ENCODE measurements at places on chromosomes 5 and 9. TPM values are rescaled to one million over a fixed set of nuclear protein-coding genes. Genes with fewer than 3 reads are reported as not detected.

- DNase-seq = no peak
Observed at GRCh38 chr5:9686216-9686615, 56.1 kb upstream of the TAS2R1 start.

DNA sequence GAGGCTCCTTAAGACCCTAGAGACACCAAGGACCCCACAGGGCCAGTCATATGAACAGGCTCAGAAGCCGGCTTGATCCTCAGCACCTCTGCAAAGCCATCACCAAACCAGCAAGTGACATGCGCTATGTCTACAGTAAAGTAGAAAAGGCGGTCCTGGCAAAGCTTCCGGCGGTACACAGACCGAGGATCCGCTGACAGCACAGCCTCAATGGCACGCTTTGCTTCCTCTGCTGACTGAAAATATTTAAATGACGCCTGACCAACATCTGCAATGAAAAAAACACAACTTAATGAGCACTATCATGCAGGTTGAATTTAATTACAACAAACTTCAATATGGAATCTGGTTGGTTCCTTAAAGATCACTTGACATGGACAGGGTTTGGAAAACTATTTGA, 17.6 kb downstream of the TRMO start:
- no peak for DNase-seq

DNA sequence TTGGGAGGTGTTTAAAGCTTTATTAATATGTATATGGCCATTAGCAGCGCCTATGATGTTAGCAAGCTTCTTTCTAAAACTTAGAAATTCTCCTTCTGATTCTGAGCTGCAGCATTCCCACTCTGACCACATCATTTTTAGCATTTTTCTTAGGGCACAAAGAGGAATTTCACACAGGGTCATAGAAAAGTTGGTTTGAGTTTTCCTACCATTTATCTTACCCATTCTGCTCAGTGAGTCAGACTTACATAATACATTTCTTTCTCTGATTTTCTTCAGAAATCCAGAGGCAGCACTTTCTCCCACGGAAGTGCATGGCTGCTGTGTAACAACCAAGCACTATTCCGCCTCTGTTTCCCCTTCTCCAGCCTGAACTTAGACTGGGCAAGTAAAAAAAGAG, 246.6 kb downstream of the ARL15 start:
- no peak for DNase-seq

- no peak for DNase-seq
Observed at GRCh38 chr9:71025201-71025600, 96.2 kb downstream of the TRPM3 start.

DNA sequence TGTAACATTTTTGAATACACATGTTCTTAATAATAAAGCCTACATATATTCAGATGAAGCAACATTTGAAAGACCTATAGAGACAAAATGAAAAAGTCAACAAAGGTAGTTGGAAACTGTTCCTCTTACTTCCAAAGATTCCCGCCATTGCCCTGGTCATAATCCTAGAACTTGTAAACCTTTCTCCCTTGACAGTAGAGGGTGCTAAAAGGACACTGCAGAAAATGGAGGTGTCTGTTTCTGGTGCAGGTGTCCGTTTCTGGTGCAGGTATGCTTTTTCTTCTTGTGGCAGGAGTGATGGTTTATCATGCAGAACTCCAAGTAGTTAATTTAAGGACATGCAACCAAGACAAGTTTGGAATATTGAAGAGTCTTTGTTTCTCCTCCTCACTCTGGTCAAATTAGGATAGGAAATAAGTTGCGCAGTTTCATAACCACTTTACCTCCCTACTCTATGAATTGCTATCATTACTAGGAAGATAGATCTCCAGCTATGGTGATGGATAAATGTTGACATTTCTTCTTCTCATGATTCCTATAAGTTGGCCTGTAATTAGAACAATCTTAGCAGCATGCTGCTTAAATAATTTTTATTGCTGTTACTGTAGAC, 56.0 kb upstream of the FAM174A start:
- no peak for DNase-seq

- no peak for DNase-seq
Observed at GRCh38 chr5:153490118-153491037, at the start of gene GRIA1. TSS of gene GRIA1 (plus strand) at chr5:153490670.

DNA sequence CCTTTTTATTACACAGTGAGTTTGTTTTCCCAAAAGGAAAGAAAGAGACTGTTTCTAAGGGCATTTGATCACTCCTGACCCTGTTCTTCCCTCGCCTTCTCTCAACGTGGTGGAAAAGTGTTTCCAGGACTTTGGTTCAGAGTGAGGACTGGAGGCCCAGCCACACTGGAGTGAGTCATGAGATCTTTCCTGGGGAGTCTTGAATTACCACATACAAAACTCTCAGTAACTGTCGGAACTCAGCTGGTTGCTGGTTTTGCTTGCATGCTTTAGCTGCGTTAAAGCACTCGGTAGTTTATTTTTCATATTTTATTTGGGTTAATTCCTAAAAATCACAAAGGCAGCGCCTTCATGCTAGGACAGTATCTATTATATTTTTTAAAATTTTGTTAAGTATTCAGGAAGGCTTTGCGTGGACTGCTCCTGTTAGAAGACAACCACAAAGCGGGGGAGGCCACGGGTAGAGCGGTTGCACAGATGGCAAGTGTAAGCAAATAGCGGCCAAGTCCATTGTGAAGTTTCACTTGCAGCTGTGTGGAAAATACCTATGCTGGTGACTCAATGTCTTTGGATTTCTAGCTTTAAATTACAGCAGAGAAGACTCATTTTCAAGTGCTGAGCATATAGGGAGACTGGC, 77.7 kb downstream of the ARSB start:
- DNase-seq = peak; percentile 56

DNA sequence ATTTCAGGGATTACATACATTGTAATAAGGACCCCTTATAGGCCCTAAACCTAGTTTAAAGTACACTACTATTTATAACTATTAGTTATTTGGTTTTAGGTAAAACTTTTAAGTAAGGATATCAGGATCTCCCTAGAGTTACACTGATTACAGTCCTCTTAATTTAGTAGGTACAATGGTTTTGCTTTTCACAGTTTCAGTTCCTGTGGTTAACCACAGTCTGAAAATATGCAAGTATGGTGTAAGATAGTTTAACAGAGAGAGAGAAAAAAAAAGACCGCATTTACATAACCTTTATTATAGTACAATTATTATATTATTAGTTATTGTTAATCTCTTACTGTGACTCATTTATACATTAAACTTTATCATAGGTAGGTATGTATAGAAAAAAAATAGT, 725.3 kb upstream of the PTPRD start:
- no peak for DNase-seq

GRCh38 chr5:95870105-95870672, 47.7 kb upstream of the GLRX start:
- DNase-seq = peak; percentile 67

DNA sequence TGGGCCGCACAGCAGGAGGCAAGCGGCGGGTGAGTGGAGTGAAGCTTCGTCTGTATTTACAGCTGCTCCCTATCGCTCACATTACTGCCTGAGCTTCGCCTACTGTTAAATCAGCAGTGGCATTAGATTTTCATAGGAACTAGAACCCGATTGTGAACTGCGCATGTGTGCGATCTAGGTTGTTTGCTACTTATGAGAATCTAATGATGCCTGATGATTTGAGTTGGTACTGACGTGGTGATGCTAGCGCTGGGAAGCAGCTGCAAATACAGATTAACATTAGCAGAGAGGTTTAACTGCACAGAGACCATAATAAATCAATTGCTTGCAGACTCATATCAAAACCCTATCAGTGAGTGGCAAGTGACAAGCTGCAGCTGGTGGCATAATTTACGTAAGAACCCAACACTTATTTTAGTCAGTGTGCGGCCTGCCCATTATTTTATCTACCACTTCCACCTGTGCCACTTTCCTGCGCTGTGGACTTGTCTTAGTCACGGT, 133.4 kb upstream of the CDH9 start:
- DNase-seq = no peak

DNA sequence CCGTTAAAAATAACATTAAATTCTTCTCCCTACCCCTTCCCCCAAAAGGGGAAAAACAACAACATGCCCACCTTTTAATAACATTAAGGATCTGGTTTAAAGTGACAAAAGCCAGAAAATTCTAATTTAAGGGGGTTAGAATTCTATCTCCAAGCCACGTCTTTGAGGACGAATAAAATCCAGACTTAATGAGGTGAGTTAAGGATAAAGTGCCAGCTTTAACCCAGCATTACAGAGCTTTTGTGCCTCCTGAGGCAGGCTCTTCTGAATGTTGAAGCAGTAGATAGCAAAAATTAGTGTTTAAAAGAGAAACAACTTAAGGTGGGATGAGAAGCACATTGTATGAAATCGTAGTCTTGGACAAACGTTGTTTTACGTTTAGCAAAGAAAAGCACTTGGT, 329.0 kb upstream of the MPDZ start:
- DNase-seq = no peak

- DNase-seq = no peak
Observed at GRCh38 chr9:136921307-136921706, 23.2 kb downstream of the FBXW5 start.

DNA sequence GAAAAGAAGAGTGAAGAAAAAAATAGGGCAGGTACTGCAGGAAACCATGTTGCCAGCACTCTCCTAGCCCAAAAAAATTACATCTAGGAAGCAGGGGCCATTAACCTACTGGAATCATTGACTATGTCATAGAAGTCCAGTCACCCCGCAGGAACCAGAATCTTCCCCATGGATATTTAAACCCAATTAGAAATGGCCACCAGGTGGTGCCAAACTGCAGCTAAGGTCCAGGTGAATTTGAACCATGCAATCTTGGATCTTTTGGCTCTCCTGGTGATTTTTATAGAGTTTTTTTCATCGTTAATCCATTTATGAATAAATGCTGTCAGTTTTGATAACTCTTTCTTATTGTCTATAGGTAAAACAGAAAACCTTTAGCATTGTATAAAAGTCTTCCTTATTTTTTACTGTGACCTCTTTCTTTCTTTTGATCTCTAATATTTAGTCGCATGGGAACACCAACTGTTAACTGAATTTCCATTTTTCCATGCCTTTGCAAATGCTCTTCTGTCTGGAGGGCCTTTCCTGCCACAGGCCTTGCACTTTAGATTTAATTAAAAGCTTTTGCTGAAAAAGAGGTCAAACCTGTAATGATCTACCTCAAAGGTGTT, 147.5 kb upstream of the FGF10 start:
- no peak for DNase-seq

- DNase-seq = no peak
Observed at GRCh38 chr5:55584398-55585205, 49.8 kb upstream of the PLPP1 start.

- DNase-seq = no peak
Observed at GRCh38 chr9:4973902-4974301, 11.2 kb upstream of the JAK2 start.

DNA sequence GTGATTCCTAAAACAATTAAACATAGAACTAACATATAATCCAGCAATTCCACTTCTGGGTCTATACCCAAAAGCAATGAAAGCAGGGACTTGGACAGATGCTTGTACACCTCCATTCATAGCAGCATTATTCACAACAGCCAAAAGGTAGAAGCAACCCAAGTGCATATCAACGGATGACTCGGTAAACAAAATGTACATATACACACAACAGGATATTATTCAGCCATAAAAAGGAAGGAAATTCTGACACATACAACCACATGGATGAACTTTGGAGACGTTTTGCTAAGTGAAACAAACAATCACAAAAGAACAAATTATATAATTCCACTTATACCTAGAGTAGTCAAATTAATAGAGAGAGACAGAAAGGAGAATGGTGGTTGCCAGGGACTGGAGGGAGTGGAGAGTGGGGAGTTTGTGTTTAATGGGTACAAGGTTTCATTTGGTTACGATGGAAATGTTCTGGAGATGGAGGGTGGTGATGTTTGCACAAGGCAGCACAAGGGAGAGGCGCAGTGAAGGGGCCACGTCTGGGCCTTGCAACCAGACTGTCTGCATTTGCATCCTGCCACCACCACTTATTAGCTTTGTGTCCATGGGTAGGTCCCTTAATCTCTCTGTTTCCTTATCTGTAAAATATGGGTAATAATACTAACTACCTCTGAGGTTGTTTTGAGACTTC, 36.3 kb upstream of the RLN1 start:
- peak; percentile 58 for DNase-seq

DNA sequence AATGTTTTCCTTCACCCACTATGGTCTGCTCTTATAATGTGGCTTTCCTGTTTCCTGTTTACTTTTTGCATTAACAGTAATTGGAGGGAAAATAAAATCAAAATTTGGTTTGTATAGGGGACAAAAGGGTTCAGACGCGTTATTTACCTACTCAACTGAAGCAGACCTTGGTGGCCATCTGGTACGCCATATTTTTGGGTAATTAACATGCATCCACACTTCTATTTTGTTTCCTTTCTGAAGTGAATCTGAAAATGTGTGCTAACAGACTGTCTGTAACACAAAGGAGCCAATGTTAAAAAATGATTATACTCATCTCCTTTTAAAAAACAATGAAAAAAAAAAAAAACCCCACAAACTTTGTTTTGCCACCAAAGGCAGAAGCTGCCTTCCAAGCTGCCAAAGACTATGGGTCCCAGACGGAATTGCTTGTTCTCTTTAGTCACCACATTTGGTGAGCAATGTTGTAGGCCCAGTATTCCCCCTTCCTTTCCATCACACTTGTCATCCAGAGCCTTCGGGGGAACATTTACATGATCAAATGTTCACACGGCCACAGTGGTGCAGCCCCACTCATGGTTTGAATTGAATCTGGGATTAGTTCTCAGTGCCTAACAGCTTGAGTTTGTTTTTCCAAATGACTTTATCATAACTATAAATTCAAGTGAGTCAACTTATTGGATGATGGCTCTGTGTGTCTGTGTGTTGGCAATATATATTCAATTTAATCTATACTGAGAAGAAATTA, 323.7 kb upstream of the CD180 start:
- DNase-seq = no peak

- no peak for DNase-seq
Observed at GRCh38 chr5:17852740-17853139, 218.5 kb downstream of the TAF11L14 start.

- no peak for DNase-seq
Observed at GRCh38 chr5:157944077-157944633, 85.2 kb upstream of the CLINT1 start.

DNA sequence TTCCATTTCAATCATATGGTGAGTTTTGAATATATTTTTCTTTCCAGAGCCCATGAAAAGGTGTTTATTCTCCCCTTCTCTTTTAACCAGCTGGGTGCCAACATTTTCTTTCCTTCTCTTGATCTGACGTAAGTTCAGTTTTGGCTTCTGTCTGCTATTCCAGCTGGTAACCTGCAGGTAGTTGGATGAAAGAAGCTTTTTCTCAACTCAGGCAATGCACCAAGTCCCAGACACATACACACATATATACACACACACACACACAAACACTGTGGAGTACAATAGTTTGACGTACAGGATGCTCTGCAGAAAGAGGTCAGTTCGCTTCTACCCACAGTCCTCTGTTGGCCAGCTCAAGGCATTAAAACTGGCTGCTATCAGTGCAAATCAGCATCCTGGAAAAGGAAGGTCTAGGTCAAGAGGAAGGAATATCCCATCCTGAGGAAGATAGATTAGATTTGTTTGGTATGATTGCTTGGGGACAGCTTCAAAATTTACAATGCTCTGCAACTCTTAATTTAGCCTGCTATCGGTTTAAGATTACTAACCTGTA, 214.3 kb upstream of the SEMA6A start:
- no peak for DNase-seq

MRPL50 gene
- 18.7 TPM for total RNA-seq

NR5A1 gene
- not detected for total RNA-seq

CSF1R gene
- not detected for total RNA-seq

ECM2 gene
- 0.18 TPM for total RNA-seq

DOCK8 gene
- total RNA-seq = 0.78 TPM

HNRNPH1 gene
- total RNA-seq = 648 TPM

ADAMTS12 gene
- total RNA-seq = 0.39 TPM

KCNN2 gene
- total RNA-seq = 0.25 TPM

IRX2 gene
- not detected for total RNA-seq

CCDC180 gene
- total RNA-seq = 0.74 TPM

TESK1 gene
- 4.3 TPM for total RNA-seq

PTCH1 gene
- 2.1 TPM for total RNA-seq

TEK gene
- total RNA-seq = 100 TPM
